ENCODE measurements at places on chromosomes 13 and 19.

GRCh38 chr19:38557205-38557799, 60.5 kb downstream of the MAP4K1 start:
- DNase-seq, result no peak

DNA sequence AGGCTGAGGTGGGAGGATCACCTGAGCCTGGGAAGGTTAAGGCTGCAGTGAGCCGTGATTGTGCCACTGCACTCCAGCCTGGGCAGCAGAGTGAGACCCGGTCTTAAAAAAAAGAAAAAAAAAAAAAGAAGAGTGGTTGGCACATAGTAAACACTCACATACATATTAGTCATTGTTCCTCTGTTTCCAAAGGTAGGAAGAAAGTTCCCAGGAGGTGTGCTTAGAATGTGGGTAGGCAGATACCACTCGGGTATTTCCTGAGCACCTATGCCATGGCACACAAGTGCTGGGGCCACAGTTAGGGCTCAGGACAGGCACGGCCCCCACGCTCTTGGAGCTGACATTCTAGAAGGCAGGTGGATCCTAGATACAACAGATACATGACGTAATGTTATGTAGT, 41.4 kb downstream of the SIPA1L3 start:
- DNase-seq, result no peak

DNA sequence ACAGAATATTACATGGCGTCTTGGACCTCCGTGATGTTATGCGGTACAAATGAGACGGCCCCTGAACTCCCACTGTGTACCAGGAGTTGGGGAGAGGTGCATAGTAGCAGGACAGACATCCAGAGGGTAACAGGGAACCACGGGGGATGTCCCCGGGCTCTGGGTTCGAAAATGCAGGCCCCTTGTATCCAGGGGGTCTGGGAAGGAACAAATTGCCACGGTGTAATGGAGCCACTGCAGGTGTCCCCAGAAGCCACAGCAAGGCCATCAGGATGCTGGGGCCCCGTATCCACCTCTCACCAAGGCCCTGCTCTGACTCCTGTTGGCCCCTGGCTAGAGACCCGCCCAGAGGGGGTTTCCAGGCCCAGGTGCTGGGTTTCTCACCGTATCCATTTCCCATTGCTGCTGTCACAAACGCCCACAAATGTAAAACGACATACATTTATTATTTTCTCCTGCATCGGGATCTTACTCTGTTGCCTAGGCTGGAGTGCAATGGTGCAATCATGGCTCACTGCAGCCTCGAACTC, 77.8 kb downstream of the INSR start:
- DNase-seq, result no peak

GRCh38 chr19:39792999-39793546, 14.4 kb downstream of the LEUTX start:
- DNase-seq, result peak; percentile 88

GRCh38 chr19:51372021-51372648, 319 bp downstream of the NKG7 start:
- DNase-seq, result no peak

GRCh38 chr13:32600890-32601289, 14.6 kb downstream of the PDS5B start:
- no peak for DNase-seq

DNA sequence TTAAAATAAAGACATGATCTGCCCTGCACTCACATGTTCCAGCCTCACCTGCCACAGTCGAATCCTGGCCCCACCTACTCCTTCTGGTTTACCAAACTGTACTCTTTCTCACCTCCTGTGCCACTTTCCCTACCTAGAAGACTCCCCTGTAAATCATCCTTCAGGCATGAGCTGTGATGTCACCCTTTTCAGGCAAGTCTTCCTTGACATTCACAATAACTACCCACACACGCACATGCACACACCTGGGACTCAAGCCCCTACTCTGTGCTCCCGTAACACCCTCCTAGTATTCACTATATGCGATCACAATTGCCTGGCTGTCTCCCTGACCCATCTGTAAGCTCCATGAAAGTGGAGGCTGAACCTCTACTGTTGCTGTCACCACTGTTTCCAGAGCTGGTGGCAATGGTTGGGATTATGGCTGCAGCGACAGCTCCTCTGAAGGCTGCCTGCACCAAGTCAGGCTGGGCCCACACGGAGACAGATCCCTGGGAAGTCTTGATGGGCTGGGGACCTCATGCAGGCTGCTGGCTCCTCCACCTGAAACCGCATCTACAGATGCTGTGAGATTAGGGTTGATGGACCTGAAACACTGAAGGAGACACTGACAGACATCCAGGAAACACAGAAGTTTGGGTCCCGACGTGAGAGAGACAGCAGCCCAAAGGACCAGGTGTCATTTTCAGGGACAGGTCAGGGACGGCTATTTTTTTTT, 611.1 kb downstream of the UQCRFS1 start:
- no peak for DNase-seq

DNA sequence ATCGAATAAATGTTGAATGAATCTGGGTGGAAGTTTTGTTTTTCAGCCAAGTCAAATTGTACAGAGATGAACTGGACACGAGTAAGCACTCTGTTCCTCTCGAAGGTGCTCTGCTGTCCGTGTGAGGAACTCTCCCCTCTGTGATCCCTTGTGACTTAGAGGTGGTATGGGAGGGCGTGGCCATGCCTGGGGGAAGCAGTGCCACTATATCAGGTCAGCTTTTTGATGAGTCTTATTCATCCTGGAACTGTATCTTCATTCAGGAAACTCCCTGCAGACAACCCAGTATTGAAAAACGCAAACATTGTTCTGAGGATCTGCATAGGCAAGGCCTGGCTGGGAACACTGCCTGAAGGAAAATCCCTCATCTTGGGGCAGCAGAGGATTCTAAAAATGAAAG, 45.7 kb upstream of the FLT1 start:
- DNase-seq, result no peak

- DNase-seq, result no peak
These were observed 81.4 kb downstream of the RNASEH2B start for GRCh38 chr13:50990818-50991506.

GRCh38 chr13:89496478-89496877, 1825.3 kb downstream of the SLITRK5 start:
- no peak for DNase-seq

- DNase-seq, result no peak
These were observed 1.7 kb upstream of the PPP5C start for GRCh38 chr19:46345157-46345556.

- no peak for DNase-seq
These were observed 46.5 kb upstream of the TFDP1 start for GRCh38 chr13:113537909-113538688.

GRCh38 chr19:40695881-40696280, 5.4 kb upstream of the NUMBL start:
- no peak for DNase-seq

- DNase-seq, result no peak
These were observed 796 bp upstream of the LSM14A start for GRCh38 chr19:34171539-34171876.

- peak; percentile 9 for DNase-seq
These were observed 615.0 kb downstream of the FGF9 start for GRCh38 chr13:22285867-22286266.

GRCh38 chr19:11300811-11301120, 4.8 kb downstream of the TSPAN16 start:
- DNase-seq, result no peak

GRCh38 chr19:37930416-37930815, 23.4 kb downstream of the SIPA1L3 start:
- no peak for DNase-seq

DNA sequence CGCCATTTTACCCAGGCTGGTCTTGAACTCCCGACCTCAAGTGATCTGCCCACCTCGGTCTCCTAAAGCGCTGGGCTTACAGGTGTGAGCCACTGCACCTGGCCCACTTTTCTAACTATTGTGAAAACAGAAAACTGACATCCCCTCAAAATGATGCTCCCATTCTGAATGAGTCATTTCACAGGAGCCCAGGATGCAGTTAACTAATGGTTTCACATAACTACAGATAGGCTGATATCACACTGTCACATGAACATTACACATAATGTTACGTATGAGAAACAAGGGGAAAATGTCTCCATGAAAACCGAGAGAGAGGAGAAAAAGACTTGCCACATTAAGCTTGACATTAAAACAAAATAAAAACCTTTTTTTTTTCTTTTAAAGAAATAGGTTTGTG, 37.5 kb downstream of the N4BP2L2 start:
- DNase-seq, result no peak

- no peak for DNase-seq
These were observed 93.0 kb downstream of the ITGBL1 start for GRCh38 chr13:101545521-101545920.

GRCh38 chr19:49533551-49534488, 6.0 kb downstream of the RCN3 start:
- peak; percentile 93 for DNase-seq

GRCh38 chr13:68708336-68708908, 1399.2 kb upstream of the ATXN8OS start:
- no peak for DNase-seq

GRCh38 chr13:23671377-23671776, 101.2 kb downstream of the TNFRSF19 start:
- DNase-seq, result no peak

GRCh38 chr13:23752111-23753001, 136.8 kb downstream of the MIPEP start:
- DNase-seq, result no peak

GRCh38 chr19:49781394-49781793, 14.6 kb downstream of the AP2A1 start:
- DNase-seq, result no peak

DNA sequence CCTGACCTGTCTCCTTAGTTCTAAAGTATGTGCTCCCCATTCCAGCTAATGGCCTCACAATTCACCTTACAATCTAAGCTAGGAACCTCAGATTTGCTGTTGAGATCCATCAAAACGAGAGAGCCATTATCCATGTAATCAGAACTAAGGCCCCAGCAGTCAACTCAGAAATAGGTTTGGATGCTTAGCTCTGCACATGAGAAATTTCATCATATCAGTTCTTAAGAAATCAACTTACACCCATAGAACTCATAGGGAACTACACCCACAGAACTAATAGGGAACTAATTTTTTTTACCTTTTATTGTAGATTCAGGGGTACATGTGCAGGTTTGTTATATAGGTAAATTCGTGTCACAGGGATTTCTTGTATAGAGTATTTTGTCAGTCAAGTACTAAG, 28.7 kb downstream of the CYSLTR2 start:
- no peak for DNase-seq

GRCh38 chr13:79501538-79502232, 20.7 kb downstream of the NDFIP2 start:
- DNase-seq, result no peak

DNA sequence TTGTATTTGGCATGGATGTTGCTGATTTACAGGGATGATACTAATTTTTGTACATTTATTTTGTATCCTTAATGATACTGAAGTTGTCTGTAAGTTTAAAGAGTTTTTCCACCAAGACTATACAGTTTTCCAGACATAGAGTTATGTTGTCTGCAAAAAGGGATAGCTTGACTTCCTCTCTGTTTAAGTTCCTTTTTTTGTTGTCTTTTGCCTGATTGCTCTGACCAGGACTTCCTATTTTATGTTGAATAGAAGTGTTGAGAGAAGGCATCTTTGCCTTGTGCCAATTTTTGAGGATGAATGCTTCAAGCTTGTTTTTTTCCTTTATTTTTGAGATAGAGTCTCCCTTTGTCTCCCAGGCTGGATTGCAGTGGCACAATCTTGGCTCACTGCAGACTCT, 36.8 kb upstream of the ZNF681 start:
- no peak for DNase-seq
